ENCODE measurements at places on chromosomes 2 and 18.

GRCh38 chr2:222193328-222193983 is 105.3 kb downstream of the PAX3 start:
- DNase-seq: no peak

- DNase-seq: peak; percentile 71
Observed at GRCh38 chr2:201860636-201861066, 54.3 kb downstream of the CDK15 start.

- DNase-seq: peak; percentile 23
Observed at GRCh38 chr18:36942264-36942663, 113.3 kb downstream of the KIAA1328 start.

GRCh38 chr2:216119986-216120385 is 10.8 kb downstream of the XRCC5 start:
- no peak for DNase-seq

DNA sequence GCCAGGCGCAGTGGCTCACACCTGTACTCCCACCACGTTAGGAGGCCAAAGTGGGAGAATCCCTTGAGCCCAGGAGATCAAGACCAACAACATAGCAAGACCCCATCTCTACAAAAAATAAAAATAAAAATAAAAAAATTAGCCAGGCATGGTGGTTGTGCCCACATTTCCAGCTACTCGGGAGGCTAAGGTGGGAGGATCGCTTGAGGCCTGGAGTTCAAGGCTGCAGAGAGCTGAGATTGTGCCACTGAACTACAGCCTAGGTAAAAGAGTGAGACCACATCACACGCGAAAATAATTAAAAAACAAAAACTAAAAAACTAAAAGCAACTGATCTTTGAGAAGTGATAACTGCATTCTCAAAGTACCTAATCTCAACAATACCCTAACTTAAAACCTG is 1.8 kb downstream of the C2orf76 start:
- DNase-seq: no peak

- DNase-seq: peak; percentile 18
Observed at GRCh38 chr2:223465793-223466192, 136.4 kb downstream of the SCG2 start.

GRCh38 chr2:105416156-105416555 is 17.3 kb upstream of the FHL2 start:
- DNase-seq: no peak

- no peak for DNase-seq
Observed at GRCh38 chr2:75556679-75557366, 3.9 kb downstream of the EVA1A start.

DNA sequence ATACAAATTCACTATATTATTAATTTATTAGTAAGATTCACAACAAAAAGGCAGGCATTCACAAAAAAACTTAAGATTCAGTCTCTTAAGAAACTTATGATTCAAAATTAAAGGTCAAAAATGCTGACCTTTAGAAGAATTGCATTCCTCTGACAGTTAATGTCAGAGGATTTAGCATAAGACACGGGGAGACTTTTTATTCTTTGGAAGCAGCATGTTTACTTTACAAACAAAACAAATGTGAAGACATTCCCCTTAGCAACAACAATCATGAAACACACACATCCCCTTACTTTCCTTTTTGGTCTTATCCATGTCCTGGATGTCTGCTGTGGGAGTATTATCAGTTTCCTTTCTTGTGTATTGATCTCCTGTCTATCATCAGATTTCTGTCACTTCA is 117.1 kb downstream of the RAD51AP2 start:
- DNase-seq: no peak

DNA sequence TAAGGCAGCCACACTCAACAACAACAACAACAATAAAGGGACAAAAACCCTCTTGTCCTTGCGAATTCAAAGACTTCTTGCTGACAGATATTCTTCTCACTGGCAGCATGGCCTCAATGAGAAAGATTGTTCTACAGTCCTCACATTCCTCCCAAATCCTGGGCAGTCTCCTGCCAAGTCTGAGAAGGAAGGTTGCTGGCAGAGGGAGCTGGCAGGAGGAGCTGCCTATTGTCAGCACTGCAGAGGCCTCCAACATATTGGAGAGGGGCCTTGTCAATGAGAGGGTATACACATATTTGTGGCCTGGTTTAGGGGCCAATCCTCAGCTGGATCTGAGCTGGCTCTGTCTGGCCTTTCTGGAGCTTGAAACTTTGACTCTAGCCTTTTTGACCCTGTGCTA is 63.5 kb downstream of the LAMA3 start:
- DNase-seq: peak; percentile 0

DNA sequence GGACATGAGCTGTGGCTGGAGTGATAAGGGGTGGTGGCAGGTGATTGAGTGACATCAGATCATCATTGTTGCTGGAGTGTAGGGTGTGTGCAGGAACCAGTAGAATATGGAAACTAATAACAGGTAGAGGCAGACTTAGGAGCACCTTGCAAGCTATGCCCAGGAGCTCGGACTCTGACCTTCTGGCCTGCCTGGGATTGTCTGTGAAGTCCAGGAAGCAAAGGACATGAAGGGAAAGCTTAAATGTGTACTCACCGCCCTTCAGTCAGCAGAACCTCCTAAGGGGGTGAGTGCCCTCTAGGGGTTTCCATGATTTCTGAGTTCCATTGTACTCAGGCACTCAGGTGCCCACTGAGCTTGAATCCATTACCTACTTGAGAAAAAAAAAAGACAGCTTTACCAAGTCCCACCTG is 104.2 kb downstream of the CRIM1 start:
- DNase-seq: no peak

DNA sequence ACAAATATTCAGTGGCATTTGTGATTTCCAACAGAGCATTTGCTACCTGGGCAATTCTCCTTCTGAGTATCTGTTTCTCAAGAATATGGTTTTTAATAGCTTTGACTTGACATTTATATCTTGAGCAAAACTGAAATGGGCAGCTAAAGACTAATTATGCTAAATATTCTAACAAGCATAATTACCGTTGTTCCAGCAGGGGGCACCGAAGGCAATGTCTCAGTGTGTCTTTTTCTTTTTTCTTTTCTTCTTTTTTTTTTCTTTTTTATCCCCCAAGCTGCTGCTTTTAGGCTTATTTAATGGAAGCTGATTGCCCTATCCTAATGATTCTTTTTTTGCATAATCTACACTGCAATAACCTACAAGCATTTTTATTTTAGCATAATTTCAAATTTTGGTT is 138.9 kb upstream of the NABP1 start:
- DNase-seq: peak; percentile 12

DNA sequence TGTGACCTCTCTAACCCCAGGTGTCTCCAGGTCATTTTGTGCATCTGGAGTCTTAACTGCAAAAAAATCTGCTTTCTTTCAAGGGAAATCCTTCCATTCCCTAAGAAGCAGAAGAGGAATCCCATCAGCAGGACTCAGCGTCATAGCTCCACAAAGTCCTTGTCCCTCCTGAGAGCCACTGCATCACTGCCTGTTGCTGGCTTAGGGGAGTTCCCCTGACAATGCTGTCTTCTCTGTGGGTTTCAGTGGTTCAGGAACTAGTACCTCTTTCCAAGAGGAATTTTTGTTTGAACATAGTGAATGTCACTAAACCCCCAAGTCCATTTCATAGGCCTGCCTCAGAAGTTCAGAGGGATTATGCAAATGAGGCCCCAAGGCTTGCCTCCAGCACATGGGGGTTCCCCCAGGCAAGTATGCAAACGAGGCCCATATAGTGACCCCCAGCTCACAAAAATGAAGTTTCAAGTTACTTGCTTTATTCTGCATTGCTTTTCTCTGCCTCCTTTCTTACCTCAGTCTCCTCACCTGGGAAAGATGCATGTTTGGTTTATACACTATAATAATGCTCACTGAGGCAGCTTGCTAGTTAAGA is 513.9 kb upstream of the MEX3C start:
- DNase-seq: no peak

DNA sequence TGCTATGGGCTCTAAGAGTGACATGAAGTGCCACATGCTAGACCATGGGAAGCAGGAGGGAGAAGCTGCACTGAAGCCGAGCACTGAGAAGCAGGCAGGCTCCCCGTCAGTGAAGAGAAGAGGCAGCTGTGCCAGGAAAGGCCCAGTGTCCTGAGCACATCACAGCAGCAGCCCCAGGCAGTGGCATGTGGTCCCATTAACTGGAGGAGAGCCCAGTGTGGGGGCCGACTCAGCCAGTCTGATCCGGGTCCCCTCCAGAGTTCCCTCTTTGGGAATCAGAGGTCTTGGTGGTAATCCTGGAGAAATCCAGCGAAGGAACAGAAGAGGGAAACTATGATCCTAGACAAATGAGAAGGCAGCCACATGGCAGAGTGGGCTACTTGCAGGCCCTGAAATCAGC is 96.7 kb upstream of the ACAA2 start:
- DNase-seq: no peak

- DNase-seq: no peak
Observed at GRCh38 chr2:185618625-185619024, 120.0 kb upstream of the FSIP2 start.

- no peak for DNase-seq
Observed at GRCh38 chr2:26612522-26613240, 28.5 kb downstream of the CIB4 start.

DNA sequence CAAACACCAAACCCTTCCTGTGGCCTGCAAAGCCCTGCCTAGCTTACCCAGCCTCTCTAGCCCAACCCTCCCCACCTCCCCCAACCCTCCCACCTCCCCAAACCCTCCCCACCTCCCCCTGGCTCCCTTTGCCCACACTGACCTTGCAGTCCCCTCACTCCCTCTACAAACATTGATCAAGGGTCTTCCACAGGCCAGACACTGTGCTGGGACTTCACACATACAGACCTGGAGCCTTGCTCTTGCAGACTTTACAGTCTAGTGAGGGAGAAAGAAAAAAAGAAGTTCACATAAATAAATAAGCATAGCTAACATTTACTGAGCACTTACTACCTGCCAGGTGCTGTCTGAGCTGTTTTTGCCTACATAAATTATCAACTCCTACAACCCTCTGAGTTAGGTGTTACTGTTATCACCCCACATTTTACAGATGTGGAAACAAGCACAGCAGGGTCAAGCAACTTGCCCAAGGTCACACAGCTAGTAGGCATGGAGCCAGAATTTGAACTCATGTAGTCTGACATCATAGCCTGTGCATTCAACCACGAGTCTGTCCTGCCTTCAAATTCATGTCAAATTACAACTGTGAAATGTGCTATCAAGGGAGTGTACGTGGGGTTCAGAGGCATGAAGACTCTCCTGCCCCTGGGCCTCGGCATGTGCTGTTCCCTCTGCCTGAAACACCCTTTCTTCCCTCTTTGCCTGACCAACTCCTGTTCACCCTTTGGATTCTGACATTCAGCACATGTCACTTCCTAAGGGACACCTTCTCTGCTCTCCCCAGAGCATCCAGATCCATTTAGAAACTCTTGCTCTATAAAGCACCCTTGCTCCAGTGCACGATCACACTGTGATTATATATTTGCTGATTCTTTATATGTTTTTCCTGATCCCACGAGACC is 209.9 kb downstream of the TNS1 start:
- DNase-seq: no peak

DNA sequence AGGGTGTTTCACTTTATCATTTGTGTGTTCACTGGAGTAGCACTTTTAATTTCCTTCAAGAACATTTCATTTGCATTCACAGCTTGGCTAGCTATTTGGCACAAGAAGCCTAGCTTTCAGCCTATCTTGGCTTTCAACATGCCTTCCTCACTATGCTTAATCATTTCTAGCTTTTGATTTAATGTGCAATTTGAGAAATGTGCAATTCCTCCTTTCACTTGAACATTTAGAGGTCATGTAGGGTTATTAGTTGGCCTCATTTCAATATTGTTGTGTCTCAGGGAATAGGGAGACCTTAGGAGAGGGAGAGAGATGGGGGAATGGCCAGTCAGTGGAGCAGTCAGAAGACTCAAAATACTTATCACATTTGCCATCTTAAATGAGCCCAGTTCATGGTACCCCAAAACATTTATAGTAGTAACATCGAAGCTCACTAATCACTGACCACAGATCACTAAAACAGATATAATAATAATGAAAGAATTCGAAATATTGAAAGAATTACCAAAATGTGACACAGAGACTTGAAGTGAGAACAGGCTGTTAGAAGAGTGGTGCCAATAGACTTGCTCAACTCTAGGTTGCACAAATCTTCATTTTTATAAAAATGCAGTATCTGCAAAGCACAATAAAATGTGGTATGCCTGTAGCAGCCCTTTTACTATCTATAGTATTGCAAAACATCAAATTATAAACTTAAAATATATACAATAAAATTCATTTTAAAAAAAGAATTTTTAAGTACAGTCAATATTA is 561.2 kb downstream of the METTL4 start:
- no peak for DNase-seq

DNA sequence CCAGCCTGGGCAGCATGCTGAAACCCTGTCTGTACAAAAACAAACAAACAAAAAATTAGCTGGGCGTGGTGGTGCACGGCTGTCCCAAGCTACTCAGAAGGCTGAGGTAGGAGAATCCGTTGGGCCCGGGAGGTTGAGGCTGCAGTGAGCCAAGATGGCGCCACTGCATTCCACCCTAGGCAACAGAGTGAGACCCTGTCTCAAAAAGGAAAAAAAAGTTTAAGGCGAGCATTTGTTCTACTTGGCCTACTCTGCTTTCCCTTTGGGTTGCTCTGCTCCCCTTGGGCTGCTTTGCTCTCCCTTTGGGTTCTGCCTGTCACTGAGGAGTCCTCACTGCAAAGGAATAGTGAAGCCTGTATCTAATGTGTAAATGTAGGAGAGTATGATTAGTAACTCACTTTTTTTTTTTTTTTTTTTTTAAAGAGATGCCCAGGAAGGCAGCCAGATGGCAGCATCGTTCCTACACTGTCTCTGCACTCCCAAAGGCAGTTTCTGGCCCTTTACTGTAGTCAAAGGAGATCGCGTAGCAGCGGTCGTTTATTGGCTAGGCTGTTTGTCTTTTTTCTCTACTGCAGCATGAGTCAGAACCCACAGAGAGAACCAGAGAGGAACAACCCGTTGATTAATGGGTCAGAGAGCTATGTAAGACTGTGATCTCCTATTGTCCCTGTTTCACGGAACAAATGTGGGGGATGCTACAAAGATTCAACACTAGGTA is 118.3 kb upstream of the CWC22 start:
- DNase-seq: peak; percentile 4

- no peak for DNase-seq
Observed at GRCh38 chr2:25362434-25363145, 20.9 kb upstream of the DNMT3A start.

DNA sequence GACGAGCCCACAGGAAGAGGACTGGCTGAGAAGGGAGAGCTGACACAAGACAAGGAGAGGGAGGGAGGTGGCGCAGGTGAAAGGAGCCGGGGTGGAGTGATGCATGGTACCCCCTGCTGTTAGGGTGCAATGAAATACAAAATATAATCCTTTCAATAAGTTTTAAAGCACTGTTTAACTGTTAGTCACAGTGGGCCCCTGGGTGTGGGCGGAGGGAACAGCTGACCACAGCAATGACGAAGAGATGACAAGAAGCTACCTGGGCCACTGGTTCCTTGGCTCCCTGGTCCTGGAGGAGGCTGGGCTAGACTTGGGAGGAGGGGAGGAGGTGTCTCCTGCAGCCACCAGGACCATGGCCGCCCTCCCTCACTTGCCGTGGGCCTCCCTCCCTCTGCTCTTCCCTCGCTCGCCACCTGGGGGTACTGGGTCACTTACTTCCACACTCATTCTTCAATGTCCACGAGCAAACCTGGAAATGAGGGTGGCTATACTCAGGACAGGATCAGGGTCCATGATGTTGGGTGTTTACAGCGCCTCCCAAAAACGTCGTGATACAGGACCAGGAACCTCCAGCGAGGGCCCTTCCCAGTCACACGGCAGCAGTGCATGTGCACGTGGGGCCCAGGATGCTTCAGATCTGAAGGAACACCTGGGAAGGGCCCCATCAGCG is 196.1 kb downstream of the ANKRD30B start:
- no peak for DNase-seq
